ENCODE measurements at places on chromosomes 2 and 18.
A peak's percentile ranks its signal among the peaks of the same experiment; 100 is the strongest.

DNA sequence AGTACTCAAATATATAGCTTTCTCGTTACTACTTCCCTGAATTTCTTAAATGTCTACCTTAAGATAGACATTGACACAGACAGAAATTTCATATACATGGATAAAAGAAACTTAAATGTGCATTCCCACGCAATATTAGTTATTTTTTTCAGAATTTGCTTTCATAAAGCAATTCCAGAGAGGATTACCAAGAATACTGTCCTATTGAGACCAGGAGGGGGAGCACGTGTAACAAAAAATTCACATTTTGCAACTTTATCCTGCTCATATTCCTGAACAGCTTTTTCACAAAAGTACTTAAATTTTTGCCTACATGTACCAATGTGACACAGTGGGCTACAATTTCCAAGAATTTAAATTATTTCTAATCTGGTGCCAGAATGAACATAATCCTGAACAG, 30.7 kb upstream of the ERCC3 start:
- DNase-seq: no peak

DNA sequence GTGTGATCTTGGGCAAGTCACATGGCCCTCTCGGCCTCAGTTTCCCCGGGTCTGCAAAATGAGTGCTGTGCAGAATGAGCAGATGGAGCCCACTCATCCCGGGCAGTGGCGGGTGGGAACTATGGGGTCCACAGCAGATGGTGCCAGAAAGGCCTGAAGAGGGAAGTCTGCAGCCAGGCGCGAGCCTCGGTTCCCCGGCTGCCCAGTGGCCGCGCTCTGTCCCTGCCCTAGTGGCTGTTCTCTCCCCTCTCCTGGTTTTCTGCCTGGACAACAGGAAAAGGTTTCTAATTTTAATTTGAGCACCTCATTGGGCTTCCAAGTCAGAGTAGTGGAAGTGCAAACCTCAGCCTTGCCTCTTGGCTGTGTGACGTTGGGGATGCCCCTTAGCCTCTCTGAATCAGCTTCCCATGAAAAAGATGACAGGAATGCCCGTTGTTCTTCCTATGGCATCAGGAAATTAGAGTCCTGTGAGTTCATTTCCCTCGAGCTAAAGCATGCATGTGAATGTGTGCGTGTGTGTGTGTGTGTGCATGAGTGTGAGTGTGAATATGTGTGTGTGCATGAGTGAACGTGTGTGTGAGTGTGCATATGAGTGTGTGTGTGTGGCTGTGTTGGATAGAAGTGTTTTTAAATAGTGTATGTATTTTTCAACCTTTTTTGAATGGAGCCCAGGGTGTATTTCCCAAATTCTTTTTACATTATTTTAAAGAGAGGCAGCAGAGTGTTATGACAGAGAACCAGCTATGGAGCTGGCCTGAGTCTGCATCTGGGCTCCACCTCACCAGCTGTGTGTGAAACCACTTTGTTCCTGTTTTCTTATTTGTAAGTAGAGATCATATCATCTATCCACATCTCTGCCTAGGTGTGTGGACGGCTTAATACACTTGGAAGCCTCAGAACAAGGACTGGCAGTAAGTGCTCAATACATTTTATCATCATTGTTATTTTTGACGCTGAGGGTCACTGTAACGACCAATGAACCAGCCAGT, 41.3 kb downstream of the RRM2 start:
- no peak for DNase-seq

GRCh38 chr2:160377204-160377995, 116.2 kb downstream of the RBMS1 start:
- DNase-seq: no peak

GRCh38 chr2:118832791-118833715, 14.4 kb downstream of the EN1 start:
- DNase-seq: no peak

- peak; percentile 96 for DNase-seq
Observed at GRCh38 chr2:173119069-173119807, 43.6 kb downstream of the MAP3K20 start.

DNA sequence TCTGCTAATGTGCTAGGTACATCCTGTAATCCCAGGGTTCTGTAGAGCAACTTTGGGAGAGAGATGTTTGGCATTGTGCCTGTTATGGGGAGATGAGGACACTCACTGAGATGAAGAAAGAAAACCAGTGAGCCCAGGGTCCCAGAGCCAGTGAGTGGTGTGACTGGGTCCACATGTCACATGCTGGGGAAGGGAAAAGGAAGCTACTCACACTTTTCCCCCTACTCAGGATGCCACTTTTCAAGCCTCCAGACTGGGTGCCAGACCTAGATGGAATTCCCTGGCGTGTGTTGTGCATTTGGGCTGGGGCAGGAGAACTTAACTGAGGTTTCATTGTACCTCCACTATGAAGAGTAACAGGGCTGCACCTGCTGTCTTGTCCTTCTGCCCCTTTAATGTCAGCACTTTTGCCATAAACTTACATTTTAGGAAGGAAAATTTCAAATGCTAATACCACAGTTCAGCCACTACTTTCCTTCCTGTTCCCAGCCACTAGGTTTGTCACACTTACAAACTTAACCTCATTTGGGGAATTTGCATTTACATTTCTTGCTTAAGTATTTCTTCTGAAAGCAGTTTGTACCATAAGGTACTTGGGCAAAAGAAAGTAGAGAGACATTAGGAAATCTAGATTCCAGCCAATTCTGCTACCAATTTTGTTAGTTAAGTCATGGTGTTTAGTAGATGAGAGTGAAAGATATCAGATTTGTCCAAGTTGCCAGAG, 10.2 kb downstream of the INSIG2 start:
- DNase-seq: no peak

GRCh38 chr2:112686348-112687217, 34.2 kb upstream of the NT5DC4 start:
- DNase-seq: no peak

- DNase-seq: no peak
Observed at GRCh38 chr18:22536558-22536957, 118.8 kb upstream of the CTAGE1 start.

GRCh38 chr2:128632501-128632800, 313.8 kb upstream of the HS6ST1 start:
- no peak for DNase-seq

DNA sequence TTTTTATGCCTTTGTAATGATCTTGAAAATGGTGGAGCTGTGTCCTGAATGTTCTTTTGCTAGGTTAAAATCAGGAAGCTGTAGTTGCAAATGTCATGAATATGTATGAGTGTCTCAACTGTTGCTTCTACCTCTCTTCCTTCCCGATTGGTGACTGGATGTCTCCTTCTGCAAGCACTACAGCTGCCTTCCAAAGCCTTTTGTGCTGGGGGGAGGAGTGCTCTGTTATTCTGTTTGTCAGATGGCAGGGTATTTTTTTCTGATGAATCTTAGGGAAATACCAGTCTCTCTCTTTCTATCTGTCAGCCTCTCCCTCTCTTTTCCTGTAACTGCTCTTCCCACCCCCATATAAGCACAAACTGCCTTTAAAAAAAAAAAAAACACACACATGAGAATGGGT, 1396.3 kb upstream of the CELF4 start:
- DNase-seq: peak; percentile 65

DNA sequence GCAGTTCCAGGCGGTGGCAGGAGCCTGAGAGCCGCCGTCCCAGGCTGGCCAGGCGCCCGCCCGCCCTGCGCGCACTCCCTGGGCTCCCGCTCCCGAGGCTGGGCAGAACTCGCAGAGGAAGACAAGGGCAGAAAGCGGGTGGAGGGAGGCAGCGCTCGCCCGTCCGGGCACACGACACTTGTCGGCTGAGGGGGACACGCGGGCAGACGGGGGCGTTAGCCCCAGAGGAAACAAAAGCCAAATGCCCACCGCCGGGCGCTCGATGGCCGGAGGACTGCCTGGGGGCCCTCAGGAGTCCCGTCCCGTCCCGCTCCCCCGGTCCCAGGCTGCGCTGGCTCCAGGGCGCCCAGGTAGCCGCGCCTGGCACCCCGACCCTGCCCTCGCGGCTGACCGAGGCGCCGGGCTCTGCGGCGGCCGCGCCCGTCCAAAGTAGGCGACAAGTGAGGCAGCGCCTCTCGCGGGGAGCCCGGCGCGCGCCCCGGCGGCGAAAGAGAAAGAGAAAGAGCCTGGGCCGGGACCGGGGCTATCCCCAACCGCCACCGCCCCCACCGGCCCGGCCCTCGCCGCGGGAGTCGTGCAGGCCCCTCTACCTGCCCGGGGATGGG, 491 bp downstream of the L3MBTL4 start:
- DNase-seq: peak; percentile 60

- no peak for DNase-seq
Observed at GRCh38 chr2:106700616-106701015, 185.4 kb downstream of the ST6GAL2 start.

GRCh38 chr2:46025081-46025480, 272.1 kb upstream of the EPAS1 start:
- no peak for DNase-seq

DNA sequence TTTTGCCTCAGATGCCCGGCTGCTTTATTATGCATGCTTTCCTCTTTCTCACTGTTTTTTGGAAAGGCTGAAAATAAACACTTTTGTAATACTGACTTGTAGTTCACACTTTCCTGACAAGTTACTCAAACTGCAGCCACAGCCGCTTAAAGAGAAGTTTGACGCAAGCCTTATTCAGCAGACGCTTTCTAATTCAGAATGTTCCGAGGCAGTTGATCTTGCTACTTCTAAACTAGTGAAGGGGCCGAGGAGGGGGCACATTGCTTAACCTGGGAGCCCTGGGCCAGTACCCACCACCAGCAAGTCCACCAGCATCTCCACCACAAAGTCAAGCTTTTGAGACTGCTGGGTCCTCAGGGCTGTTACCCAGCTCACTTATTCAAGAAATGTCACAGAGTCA, 71.8 kb upstream of the SPRED2 start:
- DNase-seq: no peak

- DNase-seq: no peak
Observed at GRCh38 chr2:134244587-134244986, 9.3 kb upstream of the MGAT5 start.

GRCh38 chr2:145751629-145752028, 1231.7 kb upstream of the ZEB2 start:
- no peak for DNase-seq

DNA sequence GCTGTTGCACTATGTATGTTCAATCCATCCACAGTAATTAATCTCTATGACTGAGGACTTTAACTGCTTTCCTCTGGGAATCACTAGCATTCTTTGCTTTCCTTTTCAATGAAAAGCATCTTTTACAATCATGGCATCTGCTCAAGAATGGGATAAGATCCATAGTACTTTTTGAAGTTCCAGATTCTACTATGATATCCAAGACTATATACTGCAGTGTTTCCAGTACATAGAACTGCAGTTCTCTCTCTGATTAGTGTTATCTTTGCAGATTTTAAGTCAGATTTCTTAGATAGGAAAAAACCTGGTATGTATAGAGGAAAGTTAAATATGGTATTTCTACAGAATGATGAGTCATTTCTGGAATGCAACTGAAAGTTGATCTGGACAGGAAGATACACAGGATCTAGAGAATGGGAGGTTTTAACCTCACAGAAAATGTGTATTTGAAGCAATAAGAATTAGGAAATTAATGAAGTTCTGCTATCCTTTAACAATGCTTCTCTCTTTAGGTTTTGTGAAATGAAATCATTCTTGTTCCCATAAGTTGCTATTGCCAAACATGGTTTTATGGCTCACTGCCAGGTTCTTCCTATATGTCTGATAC, 670.7 kb downstream of the ERBB4 start:
- DNase-seq: no peak
